ENCODE measurements at places on chromosomes 1 and 21.

- DNase-seq: no peak
Measured at GRCh38 chr1:243312952-243313634, 57.3 kb downstream of the SDCCAG8 start.

GRCh38 chr1:179840107-179840506 is 37.5 kb downstream of the TOR1AIP2 start:
- no peak for DNase-seq

DNA sequence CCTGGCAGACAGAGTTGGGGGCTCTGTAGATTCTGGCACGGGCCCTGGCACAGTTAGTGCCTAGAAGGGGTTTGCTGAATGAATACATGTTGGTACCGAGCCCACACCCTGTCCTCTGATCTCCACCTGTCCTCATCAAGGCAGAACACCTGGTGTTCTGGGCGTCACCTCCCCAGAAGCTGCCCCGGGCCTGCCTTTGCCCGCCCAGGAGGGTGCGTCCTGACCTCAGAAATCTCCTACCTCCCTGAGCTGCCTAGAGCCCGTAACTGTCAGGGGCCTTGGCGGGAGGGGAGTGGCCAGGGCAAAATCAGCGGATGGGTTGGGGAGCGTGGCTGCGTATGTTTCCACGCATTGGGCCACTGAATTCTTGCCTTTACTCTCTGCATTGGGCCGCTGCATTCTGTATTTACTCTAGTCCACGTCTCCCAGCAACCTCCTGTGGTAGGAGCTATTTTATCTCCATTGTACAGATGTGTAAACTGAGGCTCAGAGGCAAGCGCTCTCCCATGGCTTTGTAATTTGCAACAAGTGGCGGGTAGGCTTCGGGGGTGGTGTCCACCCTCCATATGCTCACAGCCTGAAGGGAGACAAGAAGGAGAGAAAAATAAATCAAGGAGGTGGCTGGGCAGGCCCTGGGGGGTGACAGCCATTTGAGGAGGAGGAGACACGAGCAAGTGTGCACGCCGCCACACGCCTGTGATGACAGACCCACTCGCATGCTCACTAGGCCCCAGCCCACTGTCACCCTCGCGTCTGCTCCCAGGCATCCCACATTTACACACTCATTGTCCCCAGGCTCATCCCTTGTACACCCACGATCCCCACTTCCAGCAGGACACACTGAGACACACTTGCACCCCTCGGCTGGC is 95.7 kb upstream of the WNT4 start:
- DNase-seq: no peak

DNA sequence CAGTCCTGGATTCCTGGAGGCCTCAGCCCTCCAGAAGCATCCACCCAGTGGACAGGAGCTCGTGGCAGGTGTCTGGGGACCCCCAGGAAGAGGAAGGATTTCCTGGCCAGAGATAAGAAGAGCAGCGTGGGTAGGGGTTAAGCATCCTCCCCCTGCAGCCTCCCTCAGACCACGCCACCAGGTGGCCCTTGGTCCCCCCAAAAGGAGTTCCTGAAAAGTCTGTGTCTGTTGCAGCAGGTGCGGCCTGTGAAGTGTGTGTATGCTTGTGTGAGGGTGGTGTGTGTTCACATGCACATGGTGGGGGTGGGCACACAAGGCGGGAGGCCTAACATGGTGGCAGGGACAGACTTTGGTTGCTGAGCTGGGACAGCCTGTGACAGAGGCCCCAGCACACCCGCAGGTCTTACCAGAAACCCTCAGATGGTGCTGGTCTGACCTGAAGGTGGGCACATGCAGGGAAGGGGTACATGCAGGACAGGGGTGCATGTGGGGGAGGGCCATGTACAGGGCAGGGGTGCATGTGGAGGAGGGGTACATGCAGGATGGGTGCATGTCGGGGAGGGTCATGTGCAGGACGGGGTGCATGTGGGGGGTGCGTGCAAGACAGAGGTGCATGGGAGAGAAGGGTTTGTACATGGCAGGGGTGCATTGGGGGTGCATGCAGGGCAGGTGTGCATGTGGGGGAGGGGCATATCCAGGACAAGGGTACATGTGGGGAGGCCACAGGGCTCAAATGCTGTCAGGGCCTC is 18.2 kb upstream of the RUNX3 start:
- DNase-seq: no peak

- no peak for DNase-seq
Measured at GRCh38 chr21:41561701-41562100, 53.7 kb upstream of the TMPRSS2 start.

GRCh38 chr1:19040010-19040680 is 83.7 kb upstream of the IFFO2 start:
- DNase-seq: no peak

- no peak for DNase-seq
Measured at GRCh38 chr1:208691012-208691411, 446.8 kb upstream of the PLXNA2 start.

DNA sequence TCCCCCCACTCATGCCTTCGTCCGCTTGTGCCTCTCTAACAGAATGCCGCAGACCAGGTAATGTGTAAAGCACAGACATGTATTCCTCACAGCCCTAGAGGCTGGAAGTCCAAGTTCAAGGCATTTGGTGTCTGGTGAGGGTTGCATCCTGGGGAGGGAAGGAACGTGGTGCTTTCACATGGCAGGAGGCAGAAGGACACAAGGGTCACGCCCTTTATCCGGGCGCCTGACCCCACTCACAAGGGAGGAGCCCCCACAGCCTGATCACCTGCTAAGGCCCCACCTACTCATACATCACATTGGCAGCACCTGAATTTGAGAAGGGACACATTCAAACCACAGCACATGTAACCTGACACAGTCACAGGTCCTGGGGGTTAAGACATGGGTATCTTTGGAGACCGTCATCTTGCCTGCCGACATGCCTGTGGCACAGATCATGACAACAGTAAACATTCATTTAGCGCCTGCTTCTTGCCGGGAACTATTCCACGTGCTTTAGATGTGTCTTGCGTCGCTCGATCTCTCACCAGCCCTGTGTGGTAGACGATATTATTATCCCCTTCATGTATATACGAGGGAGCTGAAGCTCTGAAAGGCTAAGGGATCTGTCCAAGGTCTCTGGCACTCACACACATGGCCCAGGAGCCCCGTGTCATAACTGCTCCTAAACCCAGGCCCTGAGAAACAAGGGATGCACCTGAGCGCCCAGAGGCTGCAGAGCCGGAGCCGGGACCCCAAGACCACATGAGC is 235.6 kb downstream of the NPHP4 start:
- no peak for DNase-seq

GRCh38 chr1:154567386-154568156 is at the start of gene CHRNB2:
CHRNB2 (plus strand) TSS chr1:154567778; CDS start chr1:154568045, 267 bp downstream.
- no peak for DNase-seq

DNA sequence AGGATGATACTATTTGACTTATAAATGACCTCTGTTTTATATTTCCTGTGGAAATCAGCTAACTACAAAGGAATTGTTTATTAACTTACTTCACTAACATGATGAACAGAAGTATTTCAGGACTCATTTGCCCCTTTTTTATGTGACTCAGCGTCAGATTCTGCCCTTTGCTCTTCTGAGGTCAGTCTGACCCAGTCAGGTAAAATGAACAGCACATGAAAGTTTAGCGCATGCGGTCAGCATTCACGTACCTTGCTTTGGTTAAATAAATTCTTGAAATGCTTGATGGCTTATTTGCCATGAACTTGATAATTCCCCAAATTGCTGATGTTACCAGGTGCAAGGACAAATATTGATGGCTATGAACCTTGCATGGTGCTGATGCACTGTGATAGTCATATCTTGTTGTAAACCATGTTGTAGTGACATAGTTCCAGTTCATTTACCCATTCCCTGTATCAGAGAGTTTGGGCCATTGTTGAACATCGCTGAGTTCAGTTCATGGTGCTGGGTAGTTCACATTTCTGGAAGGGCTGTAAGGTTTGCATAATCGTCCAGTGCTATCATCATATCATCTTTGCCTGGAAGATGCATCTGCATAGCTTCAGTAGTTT is 133.4 kb downstream of the NFIA start:
- DNase-seq: no peak

DNA sequence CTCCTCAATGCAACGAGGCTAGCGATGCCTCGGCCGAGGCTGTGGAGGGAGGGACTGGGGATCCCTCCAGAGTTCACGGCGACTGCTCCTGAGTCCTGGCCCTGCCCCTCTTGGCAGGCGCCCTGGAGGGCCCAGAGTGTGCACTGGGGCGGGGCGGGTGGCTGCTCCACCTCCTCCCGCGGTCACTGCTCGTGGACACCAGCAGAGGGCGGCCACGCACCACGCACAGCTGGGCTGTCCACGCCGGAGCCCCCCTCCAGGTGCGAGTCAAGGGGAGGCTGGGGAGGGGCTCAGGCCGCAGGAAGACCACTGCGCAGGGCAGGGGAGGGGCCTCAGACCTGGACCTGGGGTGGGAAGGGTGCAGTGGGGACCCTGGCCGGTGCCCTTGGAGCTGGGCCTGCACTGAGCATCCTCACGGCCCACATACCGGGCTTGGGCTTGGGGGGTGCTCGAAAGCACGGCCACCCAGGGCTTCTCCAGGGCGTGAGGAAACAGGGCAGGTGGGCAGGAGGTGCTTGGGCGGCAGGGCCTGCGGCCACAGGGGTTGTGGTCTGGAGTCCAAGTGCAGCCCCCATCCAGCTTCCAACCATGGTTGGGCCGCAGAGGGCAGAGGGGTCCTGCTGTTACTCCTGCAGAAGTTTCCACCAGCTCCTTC is 20.6 kb upstream of the TTC34 start:
- DNase-seq: no peak

- no peak for DNase-seq
Measured at GRCh38 chr1:180617774-180618395, 13.9 kb upstream of the XPR1 start.

DNA sequence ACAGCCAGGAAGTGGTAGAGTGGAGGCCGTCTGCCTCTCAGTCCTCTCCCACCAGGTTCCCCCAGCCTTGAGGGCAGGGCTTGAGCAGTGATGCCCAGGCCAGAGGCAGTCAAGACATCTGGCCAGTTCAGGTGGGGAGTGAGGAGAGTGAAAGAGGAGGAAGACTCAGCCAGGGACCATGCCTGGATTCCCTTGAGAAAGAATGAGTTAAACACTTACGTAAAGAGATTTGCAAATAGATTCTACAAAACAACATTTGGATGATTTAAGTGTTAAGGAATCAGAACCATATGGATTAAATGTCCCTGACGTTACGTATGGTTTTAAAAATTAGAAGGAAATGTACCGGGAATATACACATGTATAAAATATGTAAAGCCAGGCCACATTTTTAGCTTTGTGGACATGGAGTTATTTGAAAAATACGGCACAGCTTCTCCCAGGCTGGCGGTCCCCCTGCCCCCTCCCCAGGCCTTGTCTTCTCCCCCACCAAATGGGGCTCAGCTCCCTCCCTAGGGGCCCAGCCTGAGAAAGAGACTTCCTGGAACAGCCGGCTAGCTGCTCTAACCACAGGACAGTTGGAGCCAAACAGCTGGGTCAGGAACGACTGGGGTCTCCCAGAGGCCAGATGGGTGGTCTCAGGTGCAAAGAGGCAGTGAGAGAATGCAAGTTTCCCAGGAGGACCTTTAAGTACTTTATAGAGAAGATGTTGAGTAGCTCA is 188.3 kb upstream of the EDN2 start:
- peak; percentile 65 for DNase-seq

GRCh38 chr1:82388679-82389078 is 587.9 kb downstream of the ADGRL2 start:
- DNase-seq: no peak

GRCh38 chr1:169528215-169529067 is 42.7 kb upstream of the SLC19A2 start:
- DNase-seq: no peak

DNA sequence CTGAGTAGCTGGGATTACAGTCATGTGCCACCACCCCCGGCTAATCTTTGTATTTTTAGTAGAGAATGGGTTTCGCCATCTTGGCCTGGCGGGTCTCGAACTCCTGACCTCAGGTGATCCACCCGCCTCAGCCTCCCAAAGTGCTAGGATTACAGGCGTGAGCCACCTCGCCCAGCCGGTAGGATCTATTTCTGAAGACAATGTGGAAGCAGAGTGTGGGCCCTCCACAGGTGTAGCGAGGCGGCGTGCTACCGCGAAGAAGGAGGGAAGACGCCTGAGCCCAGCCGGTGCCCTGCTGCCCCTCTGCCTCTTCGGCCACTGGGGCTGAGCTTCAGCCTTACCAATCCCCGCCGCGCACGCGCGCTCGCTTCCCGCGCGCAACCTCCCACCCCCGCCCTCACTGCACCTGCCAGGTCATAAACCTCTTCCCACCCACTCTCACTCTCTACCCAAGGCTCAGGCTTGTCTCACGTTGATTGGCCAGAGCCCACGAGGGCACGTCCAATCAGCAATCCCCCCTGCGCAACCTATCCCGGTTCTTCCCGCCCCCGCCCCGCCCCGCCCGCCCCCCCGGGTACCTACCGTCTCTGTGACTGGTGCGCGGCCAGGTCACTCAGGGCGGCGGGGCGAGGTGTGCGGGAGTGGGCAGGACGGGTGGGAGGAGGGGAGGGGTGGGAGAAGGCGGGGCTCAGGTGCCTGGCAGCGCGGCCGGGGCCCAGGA is 409 bp upstream of the HOOK1 start:
- DNase-seq: no peak

- peak; percentile 26 for DNase-seq
Measured at GRCh38 chr1:209207701-209208286, 375.7 kb upstream of the CAMK1G start.
